Urinary bladder (tissue), 4 donors: ENCODE measurements at places on chromosomes 5 and 9. TPM values are rescaled to one million over a fixed set of nuclear protein-coding genes. Genes with fewer than 3 reads are reported as not detected.

- no peak for DNase-seq
These were observed 206.7 kb downstream of the ARRDC3 start for GRCh38 chr5:91176288-91177016.

DNA sequence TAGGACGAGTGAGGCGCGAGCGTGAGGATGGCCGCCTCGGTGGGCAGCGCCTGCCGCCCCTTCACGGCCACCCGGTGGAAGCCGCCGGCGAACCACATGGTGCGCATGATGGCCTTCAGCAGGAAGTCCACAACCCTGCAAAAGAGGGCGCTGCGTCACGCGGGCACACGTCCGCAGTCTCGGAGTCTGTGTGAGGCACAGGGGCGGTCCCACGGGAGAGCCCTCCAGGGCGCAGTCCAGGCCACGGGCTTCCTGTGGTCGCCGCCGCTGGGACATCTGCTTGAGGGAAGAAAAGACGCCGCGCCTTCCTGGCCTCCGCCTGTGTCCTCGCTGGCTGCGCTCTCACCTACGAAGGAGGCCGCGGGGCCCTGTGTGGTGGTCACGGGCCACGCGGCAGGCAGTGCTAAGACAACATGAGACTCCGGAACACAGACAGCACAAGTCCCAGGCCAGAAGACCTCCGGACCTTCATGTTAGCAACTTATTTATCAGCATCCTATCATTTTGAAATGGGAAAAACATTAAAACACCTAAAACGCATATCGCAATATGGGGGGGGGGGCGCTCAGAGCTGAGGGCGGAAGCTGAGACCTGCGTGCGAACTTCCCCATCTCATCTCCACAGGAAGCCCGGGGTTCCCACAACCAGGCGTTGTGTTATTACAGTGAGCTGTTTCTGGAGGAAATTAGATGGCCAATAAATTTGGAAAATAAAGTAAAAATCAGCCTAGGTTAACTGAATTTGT is 28.8 kb downstream of the LPCAT1 start:
- no peak for DNase-seq

The PTPA gene
- total RNA-seq = 48.5 TPM

DNA sequence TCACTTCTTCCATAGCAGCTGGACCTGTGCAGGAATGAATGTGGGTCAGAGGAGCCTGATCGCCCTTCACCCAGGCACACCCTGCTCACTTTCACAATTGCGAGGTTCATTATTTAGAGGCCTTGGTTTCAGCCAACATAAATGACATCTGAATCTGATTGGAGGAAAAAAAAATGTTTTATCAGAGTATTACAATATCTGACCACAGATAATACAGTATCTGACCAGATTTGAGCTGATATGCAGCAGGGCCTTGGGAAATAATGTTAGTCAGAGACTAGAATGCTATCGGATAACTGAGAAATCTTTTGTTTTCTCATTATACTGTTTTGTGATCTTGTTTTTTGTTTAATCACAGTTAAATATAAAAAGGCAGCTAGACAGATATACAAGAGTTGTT is 7.7 kb downstream of the ICE1 start:
- no peak for DNase-seq

DNA sequence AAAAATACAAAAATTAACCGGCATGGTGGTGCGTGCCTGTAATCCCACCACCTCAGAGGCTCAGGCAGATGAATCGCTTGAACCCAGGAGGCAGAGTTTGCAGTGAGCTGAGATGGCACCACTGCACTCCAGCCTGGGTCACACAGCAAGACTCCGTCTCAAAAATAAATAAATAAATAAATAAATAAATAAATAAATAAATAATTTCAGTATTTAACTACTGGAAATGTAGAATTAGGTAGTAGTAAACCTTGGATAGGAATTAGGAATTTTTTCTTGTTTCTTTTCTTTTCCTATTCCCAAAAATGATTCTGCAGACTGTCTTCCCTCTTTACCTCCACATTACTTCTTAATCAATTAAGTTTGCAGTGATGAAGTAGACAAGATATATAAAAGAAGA is 103.2 kb downstream of the PLK2 start:
- no peak for DNase-seq

The ADAMTS6 gene
- total RNA-seq = 23.1 TPM

GRCh38 chr5:14212838-14213237 is 69.7 kb downstream of the TRIO start:
- no peak for DNase-seq

DNA sequence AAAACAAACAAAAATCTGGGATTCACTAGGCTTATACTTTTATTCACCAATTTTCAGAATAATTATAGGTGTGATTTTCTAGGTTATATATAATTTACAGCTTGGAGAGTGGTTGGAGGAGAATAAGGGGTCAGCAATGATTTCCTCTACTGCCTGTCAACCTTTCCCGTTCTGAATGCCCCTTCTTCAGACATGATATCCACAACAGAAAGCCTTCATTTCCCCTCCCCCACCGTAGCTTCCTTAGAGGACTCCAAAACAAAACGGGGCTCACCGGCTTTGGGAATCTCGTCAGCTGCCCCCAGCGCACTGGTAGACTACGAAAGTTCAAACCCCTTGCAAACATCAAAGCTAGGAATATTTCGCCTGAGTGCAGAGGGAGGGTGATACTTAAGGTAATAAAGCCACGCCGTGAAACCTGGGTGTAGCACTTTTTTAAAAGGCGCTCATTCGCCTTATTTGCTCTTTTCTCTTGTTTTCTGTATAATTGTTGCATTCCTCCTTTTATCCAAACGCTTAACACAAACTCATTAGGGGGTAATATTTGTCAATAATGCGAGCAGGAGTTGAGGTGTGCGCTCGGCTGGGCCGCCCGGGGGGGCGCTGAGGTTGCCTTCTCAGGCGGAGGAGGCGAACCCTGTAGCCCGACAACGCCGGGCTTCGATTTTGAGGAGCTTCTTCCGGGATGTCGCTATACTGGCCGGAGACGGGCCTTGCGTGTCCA is 2.4 kb downstream of the OTP start:
- no peak for DNase-seq

- no peak for DNase-seq
These were observed 138.6 kb downstream of the C5orf15 start for GRCh38 chr5:133829786-133830185.
